ENCODE measurements at places on chromosomes 12 and 14. TPM values are rescaled to one million over a fixed set of nuclear protein-coding genes. Genes with fewer than 3 reads are reported as not detected.

GRCh38 chr14:70711451-70711850 lies 69.7 kb downstream of the TTC9 start:
- DNase-seq: no peak

DNA sequence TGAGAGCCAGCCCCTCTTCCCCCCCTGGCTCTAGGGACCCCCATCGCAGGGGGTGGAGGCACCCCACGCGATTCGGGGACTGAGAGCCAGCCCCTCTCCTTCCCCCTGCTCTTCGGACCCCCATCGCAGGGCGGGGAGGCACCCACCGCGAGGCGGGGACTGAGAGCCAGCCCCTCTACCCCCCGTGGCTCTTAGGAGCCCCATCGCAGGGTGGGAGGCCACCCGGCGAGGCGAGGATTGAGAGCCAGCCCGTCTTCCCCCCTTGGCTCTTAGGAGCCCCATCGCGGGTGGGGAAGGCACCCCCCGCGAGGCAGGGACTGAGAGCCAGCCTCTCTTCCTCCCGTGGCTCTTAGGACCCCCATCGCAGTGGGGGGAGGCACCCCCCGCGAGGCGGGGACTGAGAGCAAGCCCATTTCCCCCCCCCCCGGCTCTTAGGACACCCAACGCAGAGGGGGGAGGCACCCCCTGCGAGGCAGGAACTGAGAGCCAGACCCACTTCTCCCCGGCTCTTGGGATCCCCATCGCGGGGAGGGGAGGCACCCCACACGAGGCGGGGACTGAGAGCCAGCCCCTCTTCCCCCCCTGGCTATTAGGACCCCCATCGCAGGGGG lies 45.6 kb downstream of the DDX11 start:
- DNase-seq: no peak

GRCh38 chr12:85283560-85283959 lies 3.5 kb downstream of the ALX1 start:
- DNase-seq: no peak

DNA sequence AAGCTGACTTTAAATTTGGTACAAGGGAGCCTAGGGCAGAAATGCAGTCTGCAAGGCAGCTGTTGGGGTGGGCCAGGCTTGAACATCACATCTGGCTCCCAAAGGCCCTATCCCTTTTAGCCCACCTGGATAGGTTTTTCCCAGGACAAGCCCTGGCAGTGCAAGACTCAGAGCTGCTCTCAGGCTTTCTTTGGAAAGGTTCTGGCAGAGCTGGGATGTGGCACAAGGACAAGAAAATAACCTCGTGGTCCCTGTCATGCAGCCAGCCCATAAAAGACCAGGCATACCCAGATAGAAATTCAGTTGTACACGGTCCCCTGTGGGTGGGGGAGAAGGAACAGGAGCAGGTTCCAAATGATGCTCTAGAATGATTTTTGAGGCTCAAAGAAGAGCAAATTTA lies 206.9 kb downstream of the TTC7B start:
- peak; percentile 53 for DNase-seq

DNA sequence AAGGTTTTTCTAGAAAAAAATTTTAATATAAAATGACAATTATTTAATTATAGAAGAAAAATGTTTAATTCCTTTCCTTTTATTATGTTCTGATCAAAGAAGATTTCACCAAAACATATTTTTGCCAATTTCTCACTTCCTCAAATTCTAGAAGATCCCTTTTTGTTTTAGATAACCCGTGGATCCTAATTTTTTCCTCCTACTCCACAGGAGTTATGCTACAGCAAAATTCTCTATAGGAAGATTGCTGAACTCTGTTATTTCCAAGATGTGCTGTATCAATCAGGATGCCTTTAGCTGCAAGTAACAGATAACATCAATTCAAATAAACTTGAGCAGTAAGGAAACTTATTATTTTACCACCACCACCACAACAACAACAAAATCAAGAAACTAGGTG lies 3.8 kb upstream of the SNX6 start:
- no peak for DNase-seq

GRCh38 chr12:132899033-132899432 lies 11.6 kb upstream of the CHFR start:
- no peak for DNase-seq

The LRCOL1 gene
- total RNA-seq: not detected

Measured in ureter (tissue), 1 donor.